ENCODE measurements at places on chromosomes 5 and 9.

- DNase-seq: no peak
Measured at GRCh38 chr9:127142931-127143464, 20.6 kb upstream of the ANGPTL2 start.

DNA sequence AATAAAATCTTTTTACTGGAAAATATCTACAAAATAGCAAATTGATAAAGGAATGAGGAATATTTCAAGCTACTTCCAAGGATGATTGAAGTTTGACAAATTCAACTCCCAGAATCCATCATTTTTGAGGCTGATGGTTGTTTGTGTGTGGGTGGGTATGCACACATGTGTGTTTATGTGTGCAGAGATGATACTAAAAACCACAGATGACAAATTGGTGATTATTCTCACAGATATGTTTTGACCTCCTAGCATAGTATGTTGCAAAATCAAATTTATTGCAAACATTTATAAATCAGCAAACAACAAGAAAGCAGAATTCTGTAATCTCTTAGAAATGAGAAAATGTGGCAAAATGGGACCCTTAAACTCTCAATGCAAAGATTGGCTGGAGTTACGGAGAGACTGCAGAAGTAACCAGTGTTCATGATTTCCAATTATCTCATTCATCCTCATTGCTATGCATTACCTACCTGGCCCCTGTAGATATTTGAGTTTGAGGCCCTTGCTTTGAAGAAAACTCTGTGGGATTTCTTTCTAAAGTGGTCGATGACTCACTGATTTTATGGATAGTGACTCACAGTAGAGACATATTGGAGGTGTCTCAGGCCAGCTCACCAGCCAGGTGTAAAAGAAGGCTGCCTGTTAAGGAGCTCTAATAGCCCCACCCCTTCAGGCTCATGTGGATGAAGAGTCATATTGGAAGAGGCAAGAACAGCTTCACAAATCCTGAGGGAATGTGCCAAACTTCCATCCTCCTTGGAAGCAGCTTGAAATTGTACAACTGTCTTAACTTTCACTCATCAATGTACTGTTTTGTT lies 44.6 kb upstream of the TMC1 start:
- DNase-seq: no peak

- peak; percentile 90 for DNase-seq
Measured at GRCh38 chr5:78483809-78484521, 123.5 kb downstream of the SCAMP1 start.

DNA sequence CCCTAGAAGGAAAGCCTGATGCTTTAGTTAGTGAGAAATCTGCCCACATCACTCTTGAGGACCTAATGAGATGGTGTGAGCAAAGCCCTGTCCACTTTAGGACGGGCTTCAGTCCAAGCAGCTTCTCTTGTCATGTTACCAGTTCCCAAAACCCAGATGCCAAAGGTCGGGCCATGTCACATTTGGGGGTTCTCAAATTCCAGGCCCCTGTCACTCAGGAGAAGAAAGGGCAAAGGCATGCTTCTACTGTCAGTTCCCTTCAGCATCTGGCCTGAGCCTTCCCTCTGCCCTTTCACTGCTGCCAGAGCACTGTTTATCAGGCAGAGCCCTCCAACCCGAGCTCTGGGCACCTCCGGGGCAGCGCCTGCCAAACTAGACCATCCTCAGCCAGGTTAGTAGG lies 556.0 kb downstream of the BNC2 start:
- no peak for DNase-seq

- DNase-seq: no peak
Measured at GRCh38 chr9:28868228-28868990, 1295.1 kb upstream of the C9orf72 start.

- no peak for DNase-seq
Measured at GRCh38 chr9:133463864-133464615, 4.3 kb downstream of the CACFD1 start.

DNA sequence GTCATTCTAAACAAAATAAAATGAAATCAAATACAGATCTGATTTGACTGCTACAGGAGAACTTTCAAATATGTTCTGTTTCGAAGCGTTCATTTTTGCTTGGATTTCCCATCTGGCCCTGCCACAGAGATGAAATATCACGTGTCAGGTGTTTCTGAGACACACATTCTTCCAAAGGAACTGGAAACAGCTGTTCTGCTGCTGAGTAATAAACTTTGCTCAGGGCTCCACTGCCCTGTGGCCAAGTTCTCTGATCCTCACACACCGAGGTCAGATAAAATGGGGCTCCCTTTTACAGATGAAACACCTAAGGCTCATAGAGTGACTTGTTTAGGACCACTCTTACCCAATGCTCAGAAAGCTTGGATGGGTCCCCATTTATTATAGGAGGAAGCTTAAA lies 42.5 kb downstream of the FRMPD1 start:
- DNase-seq: peak; percentile 37

DNA sequence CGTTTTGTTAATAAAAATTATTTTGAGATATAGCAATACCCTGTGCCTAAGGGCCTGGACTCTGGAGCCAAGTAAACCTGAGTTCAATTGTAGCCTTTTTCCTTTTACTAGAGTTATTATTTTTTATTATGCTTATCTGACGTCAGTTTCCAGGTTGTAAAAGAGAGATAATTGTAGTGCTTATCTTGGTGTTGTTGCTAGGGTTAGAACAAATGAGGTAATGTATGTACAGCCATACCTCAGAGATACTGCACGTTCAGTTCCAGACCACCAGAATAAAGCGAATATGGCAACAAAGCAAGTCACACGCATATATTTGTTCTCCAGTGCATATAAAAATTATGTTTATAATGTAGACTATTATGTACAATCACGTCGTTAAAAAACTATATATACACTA lies 215.0 kb downstream of the VPS13A start:
- DNase-seq: no peak

GRCh38 chr9:129757045-129757444 lies 4.2 kb upstream of the PTGES start:
- DNase-seq: no peak

DNA sequence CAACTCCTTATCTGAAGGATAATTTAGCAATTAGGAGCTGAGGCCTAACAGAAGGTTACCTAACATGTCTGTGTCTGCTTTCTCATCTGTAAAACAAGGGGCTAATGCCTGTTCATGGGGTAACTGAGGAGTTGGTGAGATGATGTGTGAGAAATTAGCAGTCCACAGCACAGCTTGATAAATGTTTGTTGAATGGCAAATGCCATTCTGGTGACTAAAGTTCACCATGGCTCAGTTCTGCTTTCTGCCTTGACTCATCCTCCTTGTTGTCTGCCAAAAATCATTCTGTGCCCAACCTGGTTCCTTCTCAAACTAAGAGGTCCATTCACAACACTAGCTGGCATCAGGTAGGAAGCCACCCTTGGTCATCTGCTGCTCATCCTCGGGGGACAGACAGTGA lies 552.0 kb upstream of the KLF4 start:
- DNase-seq: no peak

- no peak for DNase-seq
Measured at GRCh38 chr5:766666-767431, 17.7 kb downstream of the ZDHHC11B start.

DNA sequence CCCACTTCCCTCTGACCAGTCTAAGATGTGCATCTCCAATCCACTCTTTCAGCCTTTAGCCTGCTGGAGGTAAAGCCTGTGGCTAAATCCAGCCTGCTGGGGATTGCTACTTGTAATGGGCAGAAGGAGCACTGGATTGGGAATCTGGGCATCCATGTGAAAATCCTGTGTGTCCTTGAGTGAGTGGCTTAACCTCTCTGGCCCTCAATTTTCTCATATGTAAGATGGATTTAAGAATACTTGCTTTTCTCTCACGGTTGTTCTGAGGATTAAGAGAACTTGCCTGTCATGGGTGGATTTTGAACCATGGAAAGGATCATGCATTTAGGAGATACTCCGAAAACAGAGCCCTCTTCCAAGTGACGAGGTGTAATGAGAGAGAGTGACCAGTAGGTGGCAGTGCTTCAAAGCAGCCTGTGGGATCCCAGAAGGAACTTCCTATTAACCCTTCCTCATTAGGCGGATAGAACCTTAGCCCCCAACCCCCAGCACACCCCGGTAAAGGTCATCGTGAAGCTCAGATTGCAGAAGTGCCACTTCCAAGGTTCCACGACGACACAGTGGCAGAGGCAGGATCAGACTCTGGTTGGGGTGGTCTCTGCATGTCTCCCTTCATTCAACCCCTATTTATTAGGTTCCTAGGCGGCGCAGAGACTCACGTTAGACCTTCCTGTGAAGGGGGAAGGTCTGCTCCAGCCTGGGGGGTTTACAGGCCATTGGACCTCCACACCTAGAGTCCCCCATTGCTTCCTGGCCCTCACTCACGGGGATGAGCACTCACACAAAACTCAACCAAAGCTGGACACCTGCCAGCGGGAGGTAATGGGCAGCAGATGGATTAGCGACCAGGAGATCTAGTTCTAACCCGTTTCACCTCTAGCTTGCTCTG lies 68.7 kb upstream of the ZNF618 start:
- DNase-seq: peak; percentile 74

DNA sequence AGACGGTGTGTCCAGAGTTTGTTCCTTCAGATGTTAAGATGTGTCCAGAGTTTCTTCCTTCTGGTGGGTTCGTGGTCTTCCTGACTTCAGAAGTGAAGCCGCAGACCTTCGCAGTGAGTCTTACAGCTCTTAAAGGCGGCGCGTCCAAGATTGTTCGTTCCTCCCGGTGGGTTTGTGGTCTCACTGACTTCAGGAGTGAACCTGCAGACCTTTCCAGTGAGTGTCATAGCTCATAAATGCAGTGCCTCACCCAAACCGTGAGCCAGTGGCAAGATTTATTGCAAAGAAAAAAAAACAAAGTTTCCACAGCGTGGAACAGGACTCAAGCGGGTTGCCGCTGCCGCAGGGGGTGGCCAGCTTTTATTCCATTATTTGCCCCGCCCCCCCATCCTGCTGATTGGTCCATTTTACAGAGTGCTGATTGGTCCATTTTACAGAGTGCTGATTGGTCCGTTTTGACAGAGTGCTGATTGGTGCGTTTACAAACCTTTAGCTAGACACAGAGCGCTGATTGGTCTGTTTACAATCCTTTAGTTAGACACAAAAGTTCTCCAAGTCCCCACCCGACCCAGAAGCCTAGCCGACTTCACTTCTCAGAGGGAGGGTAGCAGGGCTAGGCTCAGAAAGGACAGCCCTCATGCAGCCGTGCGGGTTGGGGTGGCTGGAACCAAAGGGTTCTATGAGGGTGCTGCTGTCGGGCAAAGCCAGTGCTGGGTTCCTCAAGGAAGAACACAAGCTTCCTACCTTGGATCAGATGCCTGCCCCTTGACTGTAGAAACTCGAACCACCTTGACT lies 9.1 kb upstream of the RNF130 start:
- DNase-seq: peak; percentile 31

DNA sequence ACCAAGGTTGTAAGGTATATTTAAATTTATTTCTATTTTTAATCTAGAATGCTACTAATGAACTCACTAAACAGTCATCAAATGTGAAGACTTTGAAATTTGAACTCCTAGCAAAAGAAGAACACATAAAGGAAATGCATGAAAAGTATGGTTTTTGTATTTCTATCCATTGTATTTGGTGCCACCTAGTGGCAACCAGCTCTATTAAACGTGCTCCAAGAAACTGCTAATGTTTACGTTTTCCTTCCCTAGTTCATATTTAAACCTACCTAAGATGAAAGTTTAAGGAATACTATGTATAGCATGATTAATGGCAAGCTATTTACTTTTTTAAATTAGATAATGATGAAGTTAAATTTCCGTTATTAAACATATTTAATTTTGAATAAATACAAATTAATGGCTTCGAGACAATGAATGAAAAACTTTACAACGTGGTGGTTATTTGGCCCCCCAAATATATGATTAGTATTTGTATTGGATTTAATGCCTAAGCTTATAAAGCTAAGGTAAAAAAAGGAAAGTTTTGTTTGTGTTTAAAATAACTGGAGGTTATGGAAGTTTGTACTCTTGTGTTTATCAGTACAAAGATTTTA lies 115.9 kb upstream of the SH3GL2 start:
- DNase-seq: peak; percentile 86

- DNase-seq: no peak
Measured at GRCh38 chr5:175246242-175246888, 197.6 kb downstream of the DRD1 start.

GRCh38 chr5:18102733-18103132 lies 468.5 kb downstream of the TAF11L14 start:
- DNase-seq: no peak

GRCh38 chr5:134370311-134370870 lies 978 bp upstream of the UBE2B start:
- no peak for DNase-seq

GRCh38 chr5:137491121-137491520 lies 8.0 kb downstream of the SPOCK1 start:
- no peak for DNase-seq

GRCh38 chr5:141512390-141512910 lies 23.6 kb downstream of the PCDHGC5 start:
- DNase-seq: peak; percentile 97

DNA sequence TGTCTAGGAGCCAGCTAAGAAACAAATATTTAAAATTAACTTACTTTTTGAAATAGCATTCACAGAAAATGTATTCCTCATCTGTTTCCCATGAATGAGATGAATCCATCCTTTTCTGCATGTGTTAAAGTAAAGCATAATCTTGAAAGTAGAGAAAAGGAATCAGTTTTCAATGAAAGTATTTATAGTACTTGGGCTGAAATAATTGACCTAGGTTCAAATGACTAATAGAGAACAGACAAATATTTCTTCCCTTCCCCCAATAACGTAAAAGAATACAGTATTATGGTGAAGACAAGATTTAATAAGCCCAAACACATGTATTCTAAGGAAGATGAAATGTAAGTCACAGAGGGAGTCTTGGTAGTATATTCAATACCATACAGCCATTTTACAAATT lies 403.5 kb downstream of the ZNF608 start:
- DNase-seq: no peak

GRCh38 chr5:107253246-107253645 lies 417.5 kb downstream of the EFNA5 start:
- DNase-seq: no peak

DNA sequence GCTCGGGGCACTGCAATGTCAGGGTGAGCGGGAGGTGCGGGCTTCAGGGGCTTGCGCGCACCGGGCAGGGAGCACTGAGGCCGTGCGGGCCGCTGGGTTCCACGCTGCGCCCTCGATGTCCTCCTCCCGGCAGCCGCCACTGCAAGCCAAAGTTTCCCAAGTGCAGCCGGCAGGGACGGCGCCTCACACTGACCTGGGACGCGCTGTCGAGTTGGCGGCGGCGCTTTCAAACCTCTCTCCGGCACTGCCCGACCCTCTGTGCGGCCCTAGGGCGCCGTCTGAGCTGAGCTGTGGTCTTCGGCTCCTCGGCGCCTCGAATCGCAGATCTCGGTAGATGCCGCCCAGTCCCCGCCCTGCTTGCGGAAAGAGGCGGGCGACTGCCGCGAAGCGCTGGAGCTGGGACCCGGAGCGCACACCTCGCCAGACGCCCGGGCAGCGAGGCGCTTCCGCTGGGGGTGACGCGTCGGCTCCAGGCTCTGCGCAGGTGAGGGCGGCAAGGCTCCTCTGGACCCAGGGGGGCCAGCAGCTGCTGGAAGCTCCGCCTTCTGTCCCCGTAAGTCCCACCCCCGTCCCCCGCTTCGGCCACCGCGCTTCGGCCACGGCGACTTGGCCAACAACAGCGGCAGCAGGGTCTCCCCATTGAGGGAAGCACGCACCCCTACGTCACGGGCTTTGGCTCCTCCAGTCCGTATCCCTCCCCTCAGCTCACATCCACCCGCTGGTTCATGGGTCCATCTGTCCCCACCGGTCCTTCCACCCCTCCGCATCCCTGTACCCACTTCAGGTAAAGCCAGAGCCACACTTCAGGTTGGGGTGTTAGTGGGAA lies at the start of gene ANKRD34B:
ANKRD34B (minus strand) TSS at position 320 of the 826 bp plus-strand sequence. CDS start 10,261 bp downstream, outside the sequence.
- DNase-seq: no peak

GRCh38 chr9:92964607-92965060 lies 17.3 kb downstream of the FGD3 start:
- DNase-seq: peak; percentile 47
